ENCODE measurements at places on chromosomes 3 and 15.

DNA sequence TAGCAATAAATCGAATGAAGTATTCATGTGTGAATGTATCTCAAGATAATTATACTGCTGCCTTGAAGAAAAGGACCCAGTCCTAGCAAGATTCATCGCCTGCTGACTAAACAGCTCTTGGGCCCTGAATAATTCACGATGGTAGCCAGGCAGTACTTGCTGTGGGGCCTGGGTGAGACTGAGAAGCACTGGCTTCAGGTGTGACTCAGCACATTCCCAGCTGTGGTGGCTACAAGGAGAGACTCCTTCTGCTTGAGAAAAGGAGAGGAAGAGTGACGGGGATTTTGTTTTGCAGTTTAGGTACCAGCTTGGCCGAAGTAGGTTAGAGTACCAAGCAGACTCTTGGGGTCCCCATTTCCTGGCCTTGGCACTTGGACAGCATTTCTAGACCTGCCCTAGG is 47.6 kb upstream of the CD200R1L start:
- no peak for DNase-seq

- no peak for DNase-seq
Observed at GRCh38 chr15:89095073-89095472, 6.8 kb downstream of the ABHD2 start.

DNA sequence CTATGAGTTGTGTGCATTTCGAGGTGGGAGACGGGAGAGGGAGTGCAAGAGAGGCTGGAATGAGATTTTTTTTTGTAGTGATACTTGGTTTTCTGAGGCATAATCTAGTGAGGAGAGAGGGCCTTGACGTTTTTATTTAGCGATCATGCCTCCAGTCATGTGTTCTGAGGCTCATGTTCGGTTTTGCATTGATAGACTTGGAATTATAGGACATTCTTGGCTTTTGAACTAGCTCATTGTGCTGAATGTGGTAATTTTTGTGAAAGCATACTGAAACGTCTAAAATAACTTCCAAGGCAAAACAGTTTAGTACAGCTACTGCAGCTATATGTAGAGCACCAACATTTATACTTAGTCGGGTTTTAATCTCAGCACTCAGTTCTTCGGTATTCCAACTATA is 408.1 kb downstream of the CNTN4 start:
- no peak for DNase-seq

DNA sequence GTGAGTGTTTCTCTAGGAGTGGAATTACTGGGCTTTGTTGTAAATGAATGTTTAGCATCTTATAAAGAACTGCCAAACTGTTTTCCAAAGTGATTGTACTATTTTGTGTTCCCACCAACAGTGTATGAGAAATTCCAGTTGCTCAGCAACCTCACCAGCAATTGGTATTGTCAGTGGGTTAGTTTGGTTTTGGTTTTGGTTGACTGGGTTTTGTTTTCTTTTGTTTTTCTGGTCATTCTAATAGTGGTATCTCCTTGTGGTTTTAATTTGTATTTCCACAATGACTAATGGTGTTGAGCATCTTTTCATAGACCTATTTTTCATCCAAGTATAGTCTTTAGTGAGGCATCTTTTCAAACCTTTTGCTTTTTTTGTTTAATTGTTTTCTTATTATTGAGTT is 27.1 kb downstream of the FILIP1L start:
- DNase-seq: no peak

GRCh38 chr15:92807971-92808571 is 92.1 kb upstream of the CHD2 start:
- peak; percentile 65 for DNase-seq

DNA sequence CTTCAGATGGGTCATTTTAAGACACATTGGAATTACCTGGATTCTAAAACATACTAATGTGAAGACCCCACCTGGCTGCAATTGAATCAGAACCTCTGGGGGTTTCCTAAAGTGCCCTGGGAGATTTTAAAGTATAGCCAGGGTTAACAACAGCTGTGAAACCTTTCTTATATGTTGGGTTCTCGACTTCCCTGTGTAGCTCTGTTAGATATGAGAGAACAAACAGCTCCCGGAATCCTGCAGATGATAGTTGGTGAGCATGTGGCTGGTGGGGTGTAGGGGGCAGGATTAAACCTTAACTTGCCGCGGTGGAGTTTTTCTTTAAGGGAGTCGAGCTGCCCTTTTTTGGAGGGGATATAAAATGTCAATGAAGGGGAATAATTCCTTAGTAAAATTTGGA is 12.1 kb downstream of the PLCL2 start:
- DNase-seq: peak; percentile 79
